Endothelial cell (in vitro differentiated cells): ENCODE measurements at places on chromosomes 16 and 17.

GRCh38 chr16:15974057-15974456 is 24.6 kb downstream of the ABCC1 start:
- H3K4me1 ChIP-seq = no peaks in the 10 kb centered on the region
- peaks cover 24% of the 10 kb centered on the region for H3K36me3 ChIP-seq
- H3K27me3 ChIP-seq = no peaks in the 10 kb centered on the region
- no peak overlapping the region for H3K4me3 ChIP-seq
- no peak overlapping the region for H3K27ac ChIP-seq
- DNase-seq = no peak

GRCh38 chr17:74012465-74012864 is 191.0 kb upstream of the RPL38 start:
- H3K27me3 ChIP-seq = peaks cover 4% of the 10 kb centered on the region
- peaks cover 12% of the 10 kb centered on the region for H3K4me1 ChIP-seq
- no peak overlapping the region for H3K27ac ChIP-seq
- DNase-seq = no peak

GRCh38 chr17:42288803-42289610 is 709 bp downstream of the STAT5A start:
- peak overlapping the region; percentile 73 for H3K4me3 ChIP-seq
- peak overlapping the region; percentile 52 for H3K27ac ChIP-seq
- H3K36me3 ChIP-seq = peaks cover 17% of the 10 kb centered on the region
- peaks cover 11% of the 10 kb centered on the region for H3K27me3 ChIP-seq
- peaks cover 33% of the 10 kb centered on the region for H3K4me1 ChIP-seq
- no peak for DNase-seq

DNA sequence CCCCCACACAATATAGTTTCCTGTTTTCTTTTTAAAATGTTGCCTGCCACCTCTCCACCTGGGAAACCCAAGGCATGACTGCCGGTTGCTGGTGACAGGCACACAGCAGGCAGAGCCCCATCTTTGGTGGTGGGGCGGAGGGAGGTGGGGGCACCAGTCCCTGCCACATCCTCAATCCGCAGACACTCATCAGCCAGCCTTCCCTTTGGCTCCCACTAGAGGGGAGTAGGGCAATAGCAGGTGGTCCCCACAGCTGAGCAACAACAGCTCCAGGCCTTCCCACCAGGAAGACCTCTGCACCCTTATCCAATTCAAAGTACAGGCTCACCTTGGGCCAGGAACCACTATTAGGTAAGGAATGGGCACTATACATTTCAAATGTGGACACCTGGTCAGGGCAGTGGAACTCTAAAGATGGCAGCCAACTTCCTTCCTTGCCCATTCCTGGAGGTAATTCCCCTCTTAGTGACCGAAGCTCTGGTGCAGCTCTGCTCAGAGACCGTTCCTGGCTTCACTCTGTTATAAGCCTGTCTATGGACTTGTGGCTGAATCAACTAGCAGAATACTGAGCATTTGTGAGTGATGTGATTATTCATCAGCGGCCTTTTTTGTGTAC is 13.9 kb downstream of the RECQL5 start:
- DNase-seq = peak; percentile 57
- H3K4me1 ChIP-seq = peaks cover 7% of the 10 kb centered on the region
- H3K4me3 ChIP-seq = no peak overlapping the region

GRCh38 chr16:83336603-83337002 is 471.2 kb upstream of the HSBP1 start:
- H3K4me3 ChIP-seq = no peak overlapping the region
- no peak overlapping the region for H3K27ac ChIP-seq
- DNase-seq = no peak
- peaks cover 16% of the 10 kb centered on the region for H3K4me1 ChIP-seq

- no peaks in the 10 kb centered on the region for H3K4me1 ChIP-seq
- no peak overlapping the region for H3K4me3 ChIP-seq
- peaks cover 8% of the 10 kb centered on the region for H3K27me3 ChIP-seq
- H3K27ac ChIP-seq = no peak overlapping the region
- no peak for DNase-seq
Measured at GRCh38 chr16:1899641-1900451, 18.4 kb downstream of the HS3ST6 start.

DNA sequence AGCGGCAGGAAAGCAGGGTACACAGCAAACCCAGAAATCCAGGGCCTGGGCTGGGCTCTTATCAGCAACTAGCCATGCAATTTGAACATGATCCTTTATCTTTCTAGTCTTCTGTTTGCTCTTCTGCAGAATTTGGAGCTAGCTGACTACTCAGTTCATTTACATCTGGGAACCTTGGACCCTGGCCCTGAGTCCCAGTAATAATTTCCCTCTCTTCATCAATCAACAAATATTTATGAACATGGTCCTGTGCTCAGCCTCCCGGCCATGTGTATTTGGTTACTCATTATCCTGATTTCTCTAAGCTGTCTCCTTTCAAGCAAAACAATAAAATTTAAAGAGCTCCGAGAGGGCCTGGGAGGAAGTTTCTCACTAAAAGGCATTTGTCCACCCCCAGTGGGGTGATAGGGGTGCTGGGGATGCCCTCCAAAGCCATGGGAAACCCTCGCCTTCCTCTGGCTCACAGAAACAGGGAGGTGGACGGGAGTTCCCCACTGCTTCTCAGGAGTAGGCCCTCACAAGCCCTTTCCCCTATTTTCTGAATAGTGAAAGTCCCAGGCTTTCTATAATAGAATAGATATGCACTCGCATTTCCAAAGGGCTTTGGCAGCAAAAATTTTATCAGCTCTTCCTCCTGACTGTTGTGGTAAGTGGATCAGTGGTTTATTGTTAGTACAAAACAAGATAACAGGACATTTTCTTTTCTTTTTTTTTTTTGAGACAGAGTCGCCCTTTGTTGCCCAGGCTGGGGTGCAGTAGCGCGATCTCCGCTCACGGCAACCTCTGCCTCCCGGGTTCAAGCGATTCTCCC is 6.9 kb upstream of the WDR59 start:
- peaks cover 3% of the 10 kb centered on the region for H3K27me3 ChIP-seq
- H3K36me3 ChIP-seq = no peaks in the 10 kb centered on the region
- DNase-seq = no peak
- peaks cover 10% of the 10 kb centered on the region for H3K4me1 ChIP-seq

GRCh38 chr16:73796241-73796640 is 500.4 kb upstream of the PSMD7 start:
- DNase-seq = no peak
- H3K4me1 ChIP-seq = peaks cover 2% of the 10 kb centered on the region
- no peak overlapping the region for H3K4me3 ChIP-seq
- no peaks in the 10 kb centered on the region for H3K36me3 ChIP-seq
- peaks cover 1% of the 10 kb centered on the region for H3K27me3 ChIP-seq
- no peak overlapping the region for H3K27ac ChIP-seq

DNA sequence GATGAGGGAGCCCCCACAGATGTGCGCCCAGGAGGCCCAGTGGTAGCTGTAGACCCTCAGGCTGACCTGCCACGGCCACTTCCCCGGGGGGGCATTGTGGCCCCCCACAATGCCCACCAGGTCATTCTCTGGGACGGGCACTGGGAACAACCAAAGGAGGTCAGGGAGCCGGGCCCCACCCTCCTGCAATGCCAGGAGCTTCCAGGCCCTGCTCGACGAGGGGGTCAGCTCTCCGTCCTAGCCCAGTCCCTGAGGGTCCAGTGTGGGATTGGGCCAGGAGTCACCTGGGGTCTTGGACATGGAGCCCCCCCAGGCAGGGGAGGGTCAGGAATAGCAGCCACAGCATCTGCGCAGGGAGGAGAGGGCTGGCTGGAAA is 7.0 kb downstream of the TPSD1 start:
- DNase-seq = no peak
- no peaks in the 10 kb centered on the region for H3K4me1 ChIP-seq
- H3K27ac ChIP-seq = no peak overlapping the region
- H3K27me3 ChIP-seq = peaks cover 15% of the 10 kb centered on the region

DNA sequence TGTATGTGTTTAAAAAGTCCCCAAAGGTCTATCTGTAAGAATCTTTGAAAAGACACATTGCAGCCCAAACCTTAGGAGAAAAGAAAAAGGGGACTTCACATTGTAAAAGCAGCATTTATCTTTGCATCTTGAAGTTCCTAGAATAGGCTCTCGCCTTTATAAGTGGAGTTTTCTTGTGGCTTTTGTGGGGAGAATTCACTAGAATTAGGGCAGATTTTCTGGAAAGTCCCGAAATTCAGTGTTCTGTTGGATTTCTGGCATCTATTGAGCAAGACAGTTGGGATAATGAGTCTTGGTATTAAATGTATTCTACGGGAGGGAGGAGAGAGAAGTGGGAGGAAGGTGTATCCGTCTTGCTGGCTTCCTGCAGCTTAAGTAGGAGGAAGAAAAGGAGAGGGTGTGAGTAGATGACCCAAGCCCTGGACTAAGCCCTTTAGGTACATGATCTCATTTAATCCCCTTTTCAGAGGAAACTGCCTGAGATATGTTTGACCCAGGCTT is 62.6 kb downstream of the PRKCA start:
- peaks cover 6% of the 10 kb centered on the region for H3K4me1 ChIP-seq
- no peak overlapping the region for H3K4me3 ChIP-seq
- H3K27me3 ChIP-seq = peaks cover 2% of the 10 kb centered on the region
- H3K27ac ChIP-seq = no peak overlapping the region
- no peak for DNase-seq

GRCh38 chr17:3622977-3623594 is 13.0 kb downstream of the SHPK start:
- peaks cover 38% of the 10 kb centered on the region for H3K36me3 ChIP-seq
- no peak overlapping the region for H3K4me3 ChIP-seq
- H3K27ac ChIP-seq = no peak overlapping the region

GRCh38 chr17:73302189-73302588 is 9.6 kb downstream of the CDC42EP4 start:
- H3K36me3 ChIP-seq = no peaks in the 10 kb centered on the region
- H3K4me1 ChIP-seq = peaks cover 29% of the 10 kb centered on the region
- no peaks in the 10 kb centered on the region for H3K27me3 ChIP-seq
- DNase-seq = no peak
- no peak overlapping the region for H3K4me3 ChIP-seq
